ENCODE measurements at places on chromosomes 3 and 15.
A peak's percentile ranks its signal among the peaks of the same experiment; 100 is the strongest.

GRCh38 chr3:43296565-43296964 lies 10.2 kb downstream of the SNRK start:
- no peak for DNase-seq

DNA sequence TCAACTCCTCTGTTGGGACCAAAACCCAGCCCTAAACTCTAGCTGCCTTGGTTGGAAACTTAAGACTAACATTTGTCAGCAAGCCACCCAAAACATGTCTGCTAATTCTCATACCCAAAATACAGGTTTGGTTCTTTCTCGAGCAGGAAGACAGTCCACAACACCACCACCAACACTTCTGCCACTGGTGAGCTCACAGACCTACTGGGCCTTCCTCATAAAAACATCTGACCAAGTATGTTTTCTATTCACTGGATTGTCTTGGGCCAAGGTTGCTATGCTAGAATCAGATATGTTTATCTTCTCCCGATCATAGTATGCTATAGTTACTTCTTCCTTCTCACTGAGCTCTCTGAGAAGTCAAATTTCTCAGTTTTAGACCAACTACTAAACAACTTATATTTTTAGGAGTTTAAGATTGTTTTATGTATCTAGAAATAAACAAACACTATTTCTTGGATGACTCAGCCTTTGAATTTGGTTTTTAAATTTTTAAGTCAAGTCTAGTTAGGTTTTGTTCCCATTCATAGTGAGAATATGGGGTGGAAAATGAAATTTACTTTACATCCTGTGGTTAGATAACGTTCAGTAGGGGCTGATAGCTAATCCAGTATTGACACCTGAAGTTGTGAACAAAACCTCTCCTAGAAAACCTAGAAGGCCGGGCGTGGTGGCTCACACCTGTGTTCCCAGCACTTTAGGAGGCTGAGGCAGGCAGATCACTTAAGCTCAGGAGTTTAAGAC lies 360.5 kb downstream of the RSL24D1 start:
- DNase-seq, result no peak

DNA sequence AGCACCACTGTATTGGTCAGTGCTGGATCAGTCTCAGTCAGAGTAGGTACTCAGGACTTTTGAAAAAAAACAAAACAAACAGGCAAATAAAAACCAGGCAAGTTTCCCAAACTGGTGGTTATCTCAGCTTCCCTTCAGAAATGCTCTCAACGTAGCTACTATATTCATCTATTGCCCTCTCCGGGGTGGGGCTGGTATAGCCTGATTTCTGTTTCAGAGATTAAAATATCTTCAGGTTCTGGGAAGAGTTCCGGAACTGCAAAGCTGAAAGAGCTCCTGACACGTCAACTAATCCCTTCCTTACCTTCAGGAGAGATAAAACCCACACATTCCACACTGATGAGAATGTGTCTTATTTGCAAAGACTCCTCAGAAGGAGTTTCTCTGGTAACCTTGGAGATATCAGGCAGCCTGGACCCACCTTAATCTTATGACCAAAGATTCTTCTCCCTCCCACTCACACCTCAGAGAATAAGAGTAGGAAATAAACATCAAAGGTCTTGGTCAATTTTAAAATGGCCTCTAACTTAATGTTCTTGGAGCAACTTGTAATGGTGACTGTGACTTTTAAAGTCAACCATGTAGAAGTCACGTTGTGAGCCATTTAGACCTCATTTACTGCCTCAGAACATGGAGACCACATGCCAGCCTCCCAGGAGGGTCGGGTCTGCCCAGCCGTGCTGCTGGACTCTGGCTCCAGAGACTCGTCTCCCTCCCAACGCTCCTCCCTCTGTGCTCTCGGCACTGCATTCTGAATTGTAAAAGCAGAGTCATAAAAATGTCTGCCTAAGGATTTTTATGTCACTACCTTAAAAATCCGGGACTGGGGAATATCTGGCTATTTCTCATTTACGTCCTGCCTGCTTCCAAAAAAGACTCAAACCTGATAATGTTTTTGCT lies 53.8 kb downstream of the CDCP1 start:
- no peak for DNase-seq

DNA sequence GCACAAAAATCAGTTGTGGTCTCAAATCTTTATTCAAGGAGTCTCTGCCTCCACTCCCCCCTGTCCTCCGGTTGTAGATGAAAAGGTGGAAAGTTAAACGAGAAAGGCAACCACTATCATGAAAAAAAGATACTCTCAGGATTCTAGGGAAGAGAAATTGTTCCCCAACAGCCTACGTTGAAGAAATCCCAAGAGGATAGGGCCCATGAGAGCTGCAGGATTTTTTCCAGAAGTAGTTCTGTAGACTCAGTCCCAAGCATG lies 14.3 kb downstream of the ZIC1 start:
- no peak for DNase-seq

DNA sequence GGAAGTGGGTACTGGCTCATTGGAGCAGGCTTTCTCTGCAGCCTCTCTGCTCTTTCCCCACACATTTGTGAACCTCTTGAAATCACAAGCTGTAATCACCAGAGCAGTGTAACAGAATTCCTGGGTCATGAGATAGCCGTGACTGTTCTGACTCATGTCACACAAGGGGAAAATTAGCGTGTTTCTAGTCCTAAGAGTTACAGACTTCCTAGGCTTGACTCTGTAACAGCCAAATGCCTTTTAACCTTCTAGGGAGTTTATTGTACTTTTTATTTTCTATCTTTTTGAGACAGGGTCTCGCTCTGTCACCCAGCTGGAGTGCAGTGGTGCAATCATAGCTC lies 54.7 kb upstream of the TRAK1 start:
- DNase-seq, result peak; percentile 79

- no peak for DNase-seq
Measured at GRCh38 chr3:114743746-114744485, 403.2 kb downstream of the ZBTB20 start.

- no peak for DNase-seq
Measured at GRCh38 chr15:50355980-50356379, 982 bp upstream of the GABPB1 start.

DNA sequence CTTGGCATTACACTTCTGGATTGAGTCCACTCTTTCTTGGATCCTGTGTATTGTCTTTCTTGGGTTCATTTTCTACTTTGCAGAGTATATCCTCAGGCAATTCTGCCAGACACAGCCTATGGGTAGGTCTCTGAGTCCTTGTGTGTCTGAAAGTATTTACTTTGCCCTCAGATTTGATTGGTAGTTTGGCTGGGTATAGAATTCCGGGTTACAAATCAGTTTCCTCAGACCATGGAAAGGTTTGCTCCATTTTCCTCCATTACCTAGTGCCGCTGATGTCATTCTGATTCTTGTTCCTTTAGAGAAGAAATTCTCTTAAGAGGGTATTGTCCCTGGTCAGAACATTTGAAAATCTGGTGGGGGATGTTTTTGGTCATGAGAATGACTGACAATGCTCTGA lies 133.2 kb downstream of the NUP210 start:
- DNase-seq, result no peak

GRCh38 chr3:42511201-42511600 lies 8.8 kb downstream of the VIPR1 start:
- no peak for DNase-seq

DNA sequence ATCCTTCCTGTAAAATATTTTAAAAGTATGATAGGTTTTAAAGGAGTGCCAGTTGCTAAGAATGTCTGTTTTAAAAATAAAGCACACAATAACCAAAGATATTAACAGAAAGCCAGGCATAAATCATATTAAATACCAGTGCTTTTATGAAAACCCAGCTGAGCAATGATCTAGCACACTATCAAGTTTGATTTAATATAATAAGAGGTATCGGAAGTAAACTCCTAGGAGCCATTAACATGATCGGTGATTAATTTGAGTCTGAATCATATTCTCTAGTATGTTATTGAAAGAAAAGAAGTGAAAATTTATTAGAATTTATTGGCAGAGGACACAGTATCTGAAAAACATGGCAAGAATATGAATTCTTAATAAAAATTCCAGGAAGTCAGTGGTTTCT lies 91.7 kb downstream of the SPATA16 start:
- no peak for DNase-seq

DNA sequence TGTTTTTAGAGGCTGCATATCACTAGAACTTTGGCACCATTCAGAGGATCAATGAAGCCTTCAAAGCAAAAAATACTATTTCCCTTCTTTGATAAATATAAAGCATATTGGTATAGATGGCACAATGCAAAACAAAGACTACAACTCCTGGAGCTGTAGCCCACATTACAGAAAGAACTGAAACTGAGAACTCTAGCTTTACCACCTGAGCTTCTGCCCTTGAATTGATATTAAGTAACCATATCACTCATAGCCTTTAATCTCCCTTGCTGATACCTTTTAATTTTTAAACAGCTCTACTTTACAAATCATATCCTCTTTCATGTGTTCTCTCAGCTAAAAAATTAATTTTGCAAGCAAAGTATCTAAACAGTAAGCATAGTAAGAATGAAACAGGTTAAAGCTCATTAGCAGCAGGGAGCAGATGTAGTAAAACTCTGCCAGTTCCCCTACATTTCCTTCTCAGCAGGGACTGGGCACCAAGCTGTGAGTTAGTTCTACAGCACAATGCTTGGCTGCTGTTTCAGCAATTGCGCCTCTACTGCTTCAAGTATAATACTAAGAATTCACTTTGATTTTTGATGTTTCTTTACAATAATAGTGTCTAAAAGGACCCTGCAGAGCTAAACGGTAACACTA lies 97.9 kb upstream of the NANOGP8 start:
- no peak for DNase-seq
